ENCODE measurements at places on chromosomes 1 and 21.
A peak's percentile ranks its signal among the peaks of the same experiment; 100 is the strongest.

GRCh38 chr1:219503604-219504003 is 109.3 kb downstream of the ZC3H11B start:
- no peak for DNase-seq

- peak; percentile 96 for DNase-seq
Measured at GRCh38 chr21:38956856-38957571, 151.3 kb downstream of the ETS2 start.

- DNase-seq = no peak
Measured at GRCh38 chr1:164668491-164669400, 109.8 kb downstream of the PBX1 start.

DNA sequence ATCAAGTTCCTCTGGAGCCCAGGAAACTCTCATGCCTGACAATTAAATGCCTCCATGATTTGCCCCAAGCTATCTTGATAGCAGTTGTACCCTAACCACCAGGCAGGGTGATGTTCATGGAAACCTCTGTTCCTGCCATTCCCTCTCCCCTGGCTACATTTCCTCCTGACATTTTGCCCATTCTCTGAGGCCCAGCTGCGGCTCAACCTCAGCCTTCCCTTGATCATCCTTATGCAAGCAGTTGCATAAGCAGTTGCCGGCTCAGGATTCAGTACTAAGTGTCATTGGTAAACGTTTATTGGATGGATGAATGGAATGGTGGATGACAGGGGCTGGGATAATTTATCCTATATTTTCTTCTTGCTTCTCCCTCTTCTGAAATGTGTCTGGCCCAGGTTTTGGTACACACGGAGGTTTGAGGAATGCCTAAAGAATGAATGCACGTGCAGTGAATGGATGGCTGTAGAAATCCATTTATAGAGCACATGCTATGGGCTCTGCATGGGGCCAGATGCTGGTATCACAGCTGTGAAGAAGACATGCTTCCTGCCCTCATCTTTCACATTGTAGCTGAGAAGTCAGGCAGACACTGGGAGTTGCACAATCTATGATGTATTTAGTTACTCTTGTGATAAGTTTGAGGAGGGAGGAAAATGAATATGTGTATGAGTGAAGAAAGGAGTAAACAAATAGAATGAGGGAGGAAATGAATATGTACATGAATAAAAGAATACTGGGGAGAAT is 261.8 kb downstream of the FOXD2 start:
- DNase-seq = no peak

GRCh38 chr1:234584926-234585325 is 25.1 kb downstream of the IRF2BP2 start:
- DNase-seq = no peak
